ENCODE measurements at places on chromosomes 5 and 9.

- DNase-seq: no peak
Observed at GRCh38 chr9:70412832-70413463, 1.5 kb downstream of the KLF9 start.

DNA sequence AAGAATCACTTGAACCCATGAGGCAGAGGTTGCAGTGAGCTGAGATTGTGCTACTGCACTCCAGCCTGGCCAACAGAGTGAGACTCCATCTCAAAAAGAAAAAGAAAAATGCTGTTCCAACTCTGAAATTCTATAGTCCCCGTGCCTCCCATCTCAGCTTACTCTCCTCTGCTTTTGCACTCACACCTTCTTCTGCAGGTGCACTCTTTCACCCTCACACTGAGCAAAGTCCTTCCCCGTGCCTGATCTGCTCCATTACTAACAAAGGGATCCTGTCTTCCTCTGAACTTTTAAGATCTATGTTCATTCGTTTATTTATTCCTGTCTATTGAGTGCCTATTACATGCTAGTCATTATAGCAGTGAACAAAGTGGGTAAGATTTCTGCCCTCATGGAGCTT is 47.8 kb downstream of the SUSD1 start:
- no peak for DNase-seq

- no peak for DNase-seq
Observed at GRCh38 chr9:116154334-116154975, 864 bp downstream of the PAPPA start.

- DNase-seq: no peak
Observed at GRCh38 chr5:67214036-67214435, 17.4 kb upstream of the CD180 start.

GRCh38 chr5:102796009-102796408 is 40.9 kb downstream of the PAM start:
- DNase-seq: no peak

DNA sequence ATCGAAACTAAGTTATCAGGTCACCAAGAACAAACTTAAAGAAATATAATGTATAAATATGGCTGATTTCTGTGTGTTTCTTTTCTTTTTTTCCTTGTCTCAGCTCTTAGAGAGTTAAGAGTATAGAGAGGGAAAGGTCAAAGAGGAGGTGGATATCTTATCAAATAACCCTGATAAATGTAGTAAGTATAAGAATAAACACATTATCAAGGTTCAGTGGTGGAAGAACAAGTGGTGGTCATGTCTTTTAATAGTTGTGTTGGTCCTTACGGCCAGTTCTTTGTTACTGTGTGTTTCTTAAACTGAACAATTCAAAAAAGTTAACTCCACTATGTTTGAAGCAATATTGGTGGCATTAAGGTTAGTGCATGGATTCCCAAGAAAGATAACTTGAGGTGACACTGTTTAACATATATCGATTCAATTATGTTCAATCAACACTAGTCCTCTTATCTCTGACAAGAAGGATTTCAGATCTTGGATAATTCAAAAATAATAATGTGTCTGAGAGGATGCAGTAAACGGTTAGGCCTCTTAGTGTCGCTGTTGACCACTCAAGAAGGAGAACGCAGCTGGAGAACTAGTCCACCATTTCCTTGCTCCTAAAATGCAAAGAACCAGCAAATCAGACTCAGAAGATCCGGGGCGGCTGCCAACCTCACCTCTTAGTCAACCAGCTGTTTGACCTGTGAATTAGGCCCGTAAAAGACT is at the start of gene PCDHGA3:
Gene PCDHGA3 (plus strand): TSS at position 588 of the 711 bp plus-strand sequence. CDS start 205 bp downstream, outside the sequence.
- DNase-seq: no peak

GRCh38 chr9:38771593-38771992 is 51.7 kb upstream of the FAM240B start:
- DNase-seq: no peak

GRCh38 chr9:91659529-91660495 is 236.2 kb upstream of the NFIL3 start:
- no peak for DNase-seq
